NCI-H774 (cell line): ENCODE measurements at places on chromosomes 1 and 21.

DNA sequence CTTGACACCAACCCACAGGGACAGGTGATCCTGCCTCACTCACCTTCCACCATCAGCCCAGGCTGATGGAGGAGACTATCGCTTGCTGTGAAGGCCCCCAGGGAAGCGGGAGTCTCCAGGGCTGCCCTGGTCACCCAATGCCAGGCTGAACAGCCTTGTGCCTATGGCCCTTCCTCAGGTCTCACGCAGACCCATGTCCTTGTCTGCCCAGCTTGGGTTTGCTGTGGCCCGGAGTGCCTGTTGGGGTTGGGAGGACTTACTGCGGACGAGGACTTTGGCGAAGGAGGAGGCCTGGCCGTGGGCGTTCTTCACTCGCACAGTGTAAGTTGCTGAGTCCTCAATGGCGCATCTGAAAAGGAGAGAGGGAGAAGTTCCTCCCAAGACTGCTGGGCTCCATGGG lies 14.3 kb downstream of the MYOM3 start:
- no peak for DNase-seq

- no peak for DNase-seq
Observed at GRCh38 chr1:41322101-41322661, 39.1 kb upstream of the FOXO6 start.

DNA sequence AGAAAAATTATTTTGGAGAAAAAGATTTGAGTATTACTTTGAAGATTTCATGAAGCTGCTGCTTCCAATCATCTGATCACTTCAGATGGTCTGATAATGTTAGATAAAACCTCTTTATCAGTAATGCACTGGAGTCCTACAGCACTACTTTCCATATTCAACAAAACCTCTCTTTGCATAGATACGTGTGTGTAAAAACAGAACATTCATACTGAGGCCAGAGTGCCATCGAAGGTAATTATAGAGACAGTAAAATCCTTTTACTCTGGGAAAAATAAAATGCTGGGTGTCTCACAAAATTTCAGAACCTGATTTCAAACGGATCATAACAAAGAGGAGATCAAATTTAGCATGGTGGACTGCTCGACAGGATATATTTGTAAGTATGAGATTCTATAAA lies at the start of gene RGS13:
RGS13 (plus strand) TSS at position 209 of the 400 bp plus-strand sequence. CDS start 8,188 bp downstream, outside the sequence.
- no peak for DNase-seq

DNA sequence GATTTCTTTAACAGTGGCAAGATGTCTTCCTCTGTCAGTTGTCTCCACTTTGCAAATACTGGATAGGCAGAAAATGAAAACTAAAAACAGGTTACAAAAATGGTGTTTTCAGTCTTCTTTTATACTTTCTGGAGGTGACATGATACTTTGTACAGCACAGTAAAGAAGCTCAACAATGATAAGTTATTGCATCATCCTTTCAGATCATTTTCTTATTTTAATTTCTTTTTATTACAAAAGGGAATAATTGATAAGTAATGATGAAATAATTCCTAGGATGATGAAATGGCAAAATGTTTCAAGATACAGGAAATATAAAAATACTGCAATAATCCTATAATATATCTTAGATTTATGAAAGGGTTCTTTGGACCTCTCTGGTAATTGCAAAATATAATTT lies 16.5 kb downstream of the GORAB start:
- no peak for DNase-seq
